Islet precursor cell (in vitro differentiated cells): ENCODE measurements at places on chromosomes 11 and 22.

- no peak for DNase-seq
Observed at GRCh38 chr11:31827455-31828206, 16.5 kb upstream of the PAX6 start.

- no peak for DNase-seq
Observed at GRCh38 chr11:23138761-23139160, 278.5 kb upstream of the CCDC179 start.

DNA sequence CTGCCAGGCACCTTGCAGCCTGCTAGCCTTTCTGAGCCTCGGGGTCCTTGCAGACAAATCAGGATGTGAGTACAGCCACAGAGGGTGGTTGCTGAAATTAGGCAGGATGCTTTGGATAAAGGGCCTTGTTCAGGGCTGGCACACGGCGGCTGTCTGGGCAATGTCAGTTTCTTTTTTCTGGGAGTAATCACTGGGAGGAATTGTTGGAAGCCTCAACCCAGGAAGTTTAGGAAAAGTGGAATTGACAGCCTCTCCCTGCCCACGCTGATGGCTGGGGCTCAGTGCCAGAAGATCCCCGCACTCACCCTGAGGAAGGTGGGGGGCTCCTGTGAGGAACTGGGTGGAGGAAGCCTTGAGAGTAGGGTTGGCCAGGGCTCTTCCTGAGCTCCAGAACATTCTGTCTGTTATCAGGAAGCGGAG, 37.4 kb downstream of the CD82 start:
- no peak for DNase-seq

DNA sequence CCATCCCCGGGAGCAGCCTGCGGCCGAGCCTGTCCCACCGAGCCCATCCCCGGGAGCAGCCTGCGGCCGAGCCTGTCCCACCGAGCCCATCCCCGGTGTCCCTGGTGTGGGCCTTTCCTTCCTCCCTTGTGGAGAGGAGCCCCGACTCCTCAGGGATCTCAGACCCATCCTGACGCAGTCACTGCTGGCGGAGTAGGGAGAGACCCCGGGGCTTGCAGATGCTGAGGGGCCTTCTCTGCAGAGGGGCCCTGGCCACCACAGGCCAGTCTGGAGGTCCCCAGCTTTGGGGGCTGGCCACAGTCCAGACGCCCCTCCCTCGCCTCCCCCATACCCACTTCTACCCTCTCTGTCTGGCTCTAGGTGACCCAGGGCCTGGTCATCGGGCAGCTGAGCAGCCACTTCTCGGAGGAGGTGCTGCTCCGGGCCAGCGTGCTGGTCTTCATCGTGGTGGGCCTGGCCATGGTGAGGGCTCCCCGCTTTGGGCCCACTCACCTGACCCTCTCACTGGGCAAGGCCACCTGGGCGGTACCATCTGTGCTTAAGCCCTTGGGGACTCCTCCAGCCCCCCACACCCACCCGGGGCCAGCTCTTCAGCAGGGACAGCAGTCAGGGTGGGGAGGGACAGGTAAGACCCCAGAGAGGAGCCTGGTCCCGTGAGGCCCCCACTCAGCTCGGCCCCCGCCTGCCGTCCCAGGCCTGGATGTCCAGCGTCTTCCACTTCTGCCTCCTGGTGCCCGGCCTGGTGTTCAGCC, 7.3 kb downstream of the PHLDA2 start:
- DNase-seq = no peak

- DNase-seq = no peak
Observed at GRCh38 chr11:72350752-72351151, 83.6 kb downstream of the CLPB start.

GRCh38 chr11:22467248-22467647, 129.1 kb downstream of the SLC17A6 start:
- no peak for DNase-seq

DNA sequence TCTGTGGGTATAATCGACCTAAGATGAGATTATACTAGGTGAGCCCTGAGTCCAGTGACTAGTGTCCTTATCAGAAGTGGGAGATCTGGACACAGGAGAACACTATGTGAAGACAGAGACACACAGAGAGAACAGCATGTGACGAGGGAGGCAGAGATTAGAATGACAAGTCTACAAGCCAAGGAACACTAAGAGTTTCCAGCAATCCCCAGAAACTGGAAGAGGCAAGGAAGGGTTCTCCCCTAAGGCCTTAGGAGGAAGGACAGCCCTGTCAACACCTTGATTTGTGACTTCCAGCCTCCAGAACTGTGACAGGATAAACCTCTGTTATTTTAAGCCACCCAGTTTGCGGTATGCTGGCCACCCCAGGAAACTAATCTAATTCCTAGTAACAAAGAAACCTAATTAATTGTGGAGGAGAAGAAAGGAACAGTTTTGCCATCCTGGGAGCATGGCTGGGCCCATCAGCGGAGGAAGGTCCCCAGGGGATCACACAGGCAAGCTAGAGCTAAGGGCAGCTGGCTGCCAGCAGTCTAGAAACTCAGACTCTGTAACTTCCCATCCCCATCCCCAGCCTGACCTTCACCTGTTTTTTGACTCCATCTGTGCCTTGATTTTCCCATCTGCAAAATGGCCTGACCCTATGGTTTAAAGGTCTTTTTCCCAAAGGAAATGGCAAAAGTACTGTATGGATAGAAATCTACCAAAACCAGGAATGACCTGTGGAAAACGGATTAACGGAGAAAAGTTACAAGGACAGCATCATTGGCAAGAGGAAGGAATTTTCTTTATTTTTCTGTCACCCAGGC, 10.3 kb upstream of the THOC5 start:
- no peak for DNase-seq

DNA sequence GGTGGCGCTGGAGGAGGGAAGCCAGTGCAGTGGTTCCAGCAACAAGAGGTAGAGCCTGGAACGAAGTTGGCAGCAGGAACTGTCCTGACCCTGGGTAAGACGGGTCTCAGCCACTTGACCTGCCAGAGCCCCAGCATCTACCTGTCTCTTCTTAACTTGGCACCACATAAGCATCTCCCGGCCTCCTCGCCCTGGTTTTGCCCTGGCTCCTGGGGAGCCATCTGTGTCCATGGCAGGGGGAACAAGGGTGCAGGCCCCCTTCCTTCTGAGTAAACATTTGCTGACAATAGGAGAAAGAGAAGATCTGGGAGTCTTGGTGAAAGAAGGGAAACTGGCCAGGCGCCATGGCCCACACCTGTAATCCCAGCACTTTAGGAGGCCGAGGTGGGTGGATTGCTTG, 12.8 kb downstream of the P2RY2 start:
- peak; percentile 23 for DNase-seq

DNA sequence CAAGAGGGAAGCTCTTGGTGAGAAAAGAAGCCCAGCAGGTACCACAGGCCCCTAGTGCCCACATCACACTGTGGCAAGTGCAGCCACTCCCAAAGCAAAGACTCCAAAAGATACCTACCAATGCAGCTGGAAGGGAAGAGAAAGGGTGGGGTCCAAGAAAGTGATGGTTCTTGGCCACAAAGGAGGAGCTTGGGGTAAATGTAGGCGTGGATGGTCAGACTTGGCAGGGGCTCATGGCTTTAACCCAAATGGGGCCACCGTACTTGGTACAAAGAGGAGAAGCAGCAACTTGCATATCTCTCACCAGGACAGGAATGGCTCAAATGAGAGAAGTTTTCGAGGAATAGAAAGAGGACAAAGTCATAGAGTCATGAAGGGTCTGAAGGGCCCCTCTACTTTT, 4.8 kb downstream of the MAP3K11 start:
- DNase-seq = no peak

DNA sequence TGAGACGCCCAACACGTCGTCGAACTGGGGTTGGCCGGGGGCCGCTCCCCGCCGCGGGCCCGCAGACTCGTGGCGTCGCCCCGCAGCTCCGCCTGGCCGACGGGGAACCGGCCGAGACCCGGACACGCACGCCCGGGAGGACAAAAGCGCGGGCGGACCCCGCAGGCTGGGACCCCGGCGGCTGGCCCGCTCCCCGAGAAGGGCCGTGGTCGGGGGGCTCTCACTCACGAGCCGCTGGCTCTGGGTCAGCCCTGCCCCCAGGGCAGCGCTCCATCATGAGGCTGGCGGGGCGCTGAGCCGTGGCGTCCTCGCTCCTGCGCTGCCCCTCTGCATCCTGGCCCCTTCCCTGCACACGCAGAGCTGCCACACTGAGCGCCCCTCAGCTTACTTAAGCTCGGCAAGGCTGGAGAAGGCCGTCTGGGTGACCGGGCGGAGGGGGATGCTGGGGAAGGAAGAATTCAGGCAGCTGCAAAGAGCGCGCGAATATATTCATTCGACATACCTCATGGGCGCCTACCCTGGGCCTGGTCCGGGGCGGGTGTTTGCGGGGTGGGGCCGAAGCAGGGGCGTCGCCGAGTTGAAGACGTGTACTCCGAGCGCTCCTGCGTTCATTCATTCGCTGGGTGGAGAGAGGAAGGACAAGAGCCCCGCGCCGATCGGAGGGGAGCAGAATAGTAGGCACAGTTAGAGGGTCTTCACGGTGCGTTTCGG, 579 bp upstream of the CYB5R2 start:
- DNase-seq = peak; percentile 89

DNA sequence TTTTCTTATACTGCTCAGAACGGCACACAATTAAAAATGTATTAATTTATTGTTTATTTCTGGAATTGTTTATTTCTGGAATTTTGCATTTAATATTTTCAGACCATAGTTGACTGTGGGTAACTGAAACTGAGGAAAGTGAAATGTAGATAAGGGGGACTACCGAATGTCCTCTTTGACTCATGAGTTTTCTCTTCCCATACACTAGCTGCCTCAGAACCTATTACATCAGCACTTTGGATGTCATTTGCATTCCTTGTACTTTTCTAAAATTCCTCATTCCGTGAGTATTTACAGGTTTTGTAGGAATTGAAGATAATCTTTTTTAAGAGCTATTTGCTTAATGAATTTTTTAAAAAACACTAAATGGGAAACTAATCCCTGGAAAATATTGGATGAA, 29.8 kb downstream of the ZC3H12C start:
- no peak for DNase-seq

GRCh38 chr11:88157370-88157769, 17.9 kb downstream of the RAB38 start:
- DNase-seq = no peak

- peak; percentile 95 for DNase-seq
Observed at GRCh38 chr11:73334384-73335203, 26.5 kb downstream of the ARHGEF17 start.

DNA sequence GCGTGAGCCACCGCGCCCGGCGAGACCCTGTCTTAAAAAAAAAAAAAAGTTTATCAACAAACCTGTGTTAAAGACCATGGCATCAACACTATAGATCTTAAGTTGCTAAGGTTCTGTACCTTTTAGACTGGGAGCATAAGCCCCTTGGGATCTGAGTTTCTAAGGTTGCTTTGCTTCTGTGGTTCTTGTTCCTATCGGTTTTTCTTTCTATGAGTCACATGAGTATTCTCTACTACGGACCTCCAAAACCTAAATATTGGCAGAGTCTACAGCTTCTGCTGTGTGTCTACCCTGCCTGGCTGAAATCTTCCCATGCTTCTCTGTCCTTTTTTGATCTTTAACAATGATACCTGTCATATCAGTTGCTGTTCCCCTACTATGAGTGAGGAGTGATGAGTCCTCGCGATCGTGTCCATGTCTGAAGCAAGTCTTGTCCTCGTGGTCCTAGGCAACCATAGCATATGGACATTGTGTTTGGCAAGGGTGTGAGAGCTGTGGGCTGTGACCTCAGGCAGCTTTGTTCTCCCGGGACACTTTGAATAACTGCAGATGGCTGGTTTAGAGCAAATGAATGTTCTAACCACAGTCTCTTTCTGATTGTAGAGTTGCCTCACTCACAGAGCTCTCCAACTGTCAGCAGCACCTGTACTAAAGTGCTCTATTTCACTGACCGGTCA, 9.0 kb upstream of the DLAT start:
- DNase-seq = no peak

GRCh38 chr22:18022876-18023275, 1.5 kb downstream of the MICAL3 start:
- DNase-seq = no peak

- no peak for DNase-seq
Observed at GRCh38 chr11:101003468-101003867, 126.1 kb downstream of the PGR start.

GRCh38 chr11:79461144-79461543, 20.3 kb upstream of the TENM4 start:
- peak; percentile 70 for DNase-seq

- peak; percentile 35 for DNase-seq
Observed at GRCh38 chr22:22755778-22756100, 111.3 kb downstream of the GGTLC2 start.

- DNase-seq = peak; percentile 1
Observed at GRCh38 chr11:128704517-128704916, 10.6 kb downstream of the FLI1 start.

DNA sequence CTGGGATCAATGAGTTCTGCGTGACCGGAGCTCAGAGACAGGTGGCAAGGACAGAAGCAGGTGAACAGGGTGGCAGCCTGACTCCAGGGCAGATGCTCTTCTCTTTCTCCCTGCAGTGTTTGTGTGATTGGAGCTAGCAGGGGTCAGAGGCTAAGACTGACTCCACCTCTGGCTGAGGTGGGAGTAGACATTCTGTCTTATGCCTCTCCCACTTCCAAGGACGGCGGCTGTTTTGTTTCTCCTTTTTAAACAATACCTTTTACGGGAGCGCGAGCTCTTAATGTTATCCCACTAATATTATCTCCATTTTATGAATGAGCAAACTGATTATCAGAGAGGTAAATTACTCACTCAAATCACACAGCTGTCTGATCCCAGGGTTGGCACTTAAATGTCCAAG, 323.7 kb downstream of the MIAT start:
- no peak for DNase-seq

- DNase-seq = no peak
Observed at GRCh38 chr11:81220146-81220895, 1513.3 kb downstream of the FAM181B start.

DNA sequence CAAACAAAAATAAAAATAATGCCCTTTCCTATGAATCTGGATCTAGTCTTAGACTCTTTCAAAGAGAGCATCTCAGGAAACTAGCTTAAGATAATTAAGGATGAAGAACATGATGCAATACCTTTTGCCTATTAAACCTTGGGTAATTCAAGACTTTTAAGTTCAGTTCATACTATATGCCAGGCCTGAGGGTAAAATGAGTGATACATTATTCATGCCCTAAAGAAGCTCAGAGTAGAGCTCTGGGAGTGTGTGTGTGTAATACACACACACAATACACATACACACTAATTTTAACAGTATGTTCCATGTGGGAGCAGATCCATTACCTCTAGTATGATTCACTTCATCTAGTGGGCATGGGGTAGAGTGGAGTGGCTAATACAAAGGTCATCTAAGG, 651.4 kb upstream of the CHORDC1 start:
- DNase-seq = no peak

DNA sequence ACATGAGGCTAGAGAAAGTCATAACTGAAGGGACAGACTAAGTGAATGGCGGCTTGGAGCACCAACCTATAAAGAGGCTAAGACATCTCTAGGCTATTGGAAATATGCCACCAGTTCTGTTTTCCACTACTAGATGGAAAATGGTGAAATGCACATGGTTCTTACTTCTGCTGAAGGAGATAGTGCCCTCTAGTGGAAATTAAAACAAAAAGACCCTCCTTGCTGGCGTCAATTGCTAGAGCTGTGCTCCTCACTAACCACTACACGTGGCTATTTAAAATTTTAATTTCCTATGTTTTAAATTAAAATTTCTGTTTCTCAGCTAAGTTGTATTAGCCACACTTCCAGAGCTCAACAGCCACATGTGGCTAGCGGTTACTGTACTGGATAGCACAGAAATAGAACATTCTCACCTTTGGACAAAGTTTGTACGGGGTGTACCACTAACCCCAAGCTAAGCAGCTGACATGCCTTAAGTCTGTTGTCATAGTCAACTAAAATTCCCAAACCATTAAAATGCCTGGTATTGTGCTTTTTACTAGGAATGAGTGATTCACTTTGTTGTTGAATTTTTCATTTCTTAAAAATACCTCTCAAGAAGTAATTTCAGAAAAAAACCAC, 34.1 kb upstream of the CALCA start:
- no peak for DNase-seq
